ENCODE measurements at places on chromosomes 3 and 15.
A peak's percentile ranks its signal among the peaks of the same experiment; 100 is the strongest.

DNA sequence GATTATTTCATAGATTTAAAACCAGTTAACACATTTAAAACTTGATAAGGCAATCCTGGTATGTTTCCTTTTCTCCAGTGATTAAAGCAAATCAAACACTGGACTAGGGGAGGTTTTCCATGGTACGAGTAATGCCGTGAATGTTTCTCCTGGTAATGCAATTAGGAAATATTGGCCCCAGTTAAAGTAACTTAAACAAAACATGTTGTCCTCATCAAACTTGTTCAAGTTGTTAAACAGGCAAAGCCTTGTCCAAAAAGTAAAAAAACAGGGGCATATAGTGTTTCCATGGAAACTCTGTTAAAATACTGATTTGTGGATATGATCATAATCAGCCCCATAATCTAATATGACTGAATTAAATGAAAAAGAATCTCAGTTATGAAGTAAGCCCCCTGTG lies 13.1 kb upstream of the LRTM1 start:
- DNase-seq: no peak

DNA sequence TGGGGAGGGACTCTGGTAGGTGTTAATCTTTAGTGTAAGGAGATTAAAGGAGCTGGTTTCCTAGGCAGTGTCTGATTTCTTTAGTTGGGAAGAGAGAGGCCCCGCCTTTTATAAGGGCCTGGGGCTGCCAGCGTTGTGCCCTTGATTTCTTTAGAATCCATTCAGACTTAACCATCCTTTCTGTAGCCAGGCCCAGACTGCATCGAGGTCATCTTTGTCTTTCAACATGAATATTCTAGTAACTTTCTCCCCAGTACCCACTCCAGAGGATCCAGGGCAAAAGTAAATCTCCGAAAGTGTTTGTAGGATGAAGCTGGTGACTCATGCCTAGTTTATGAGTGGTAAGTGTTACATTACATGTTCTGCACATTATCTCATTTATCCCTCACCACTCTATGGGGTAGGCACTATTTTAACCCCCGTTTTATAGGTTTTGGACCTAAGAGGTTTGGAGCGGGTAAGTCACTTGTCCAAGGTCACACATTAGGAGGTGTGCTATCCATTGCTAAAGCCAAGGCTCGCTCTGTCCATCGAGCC lies 11.8 kb upstream of the USP3 start:
- no peak for DNase-seq

- DNase-seq: no peak
Measured at GRCh38 chr3:112730210-112730609, 89.3 kb upstream of the CCDC80 start.

GRCh38 chr3:150970665-150971324 lies 1.7 kb downstream of the CLRN1 start:
- no peak for DNase-seq

DNA sequence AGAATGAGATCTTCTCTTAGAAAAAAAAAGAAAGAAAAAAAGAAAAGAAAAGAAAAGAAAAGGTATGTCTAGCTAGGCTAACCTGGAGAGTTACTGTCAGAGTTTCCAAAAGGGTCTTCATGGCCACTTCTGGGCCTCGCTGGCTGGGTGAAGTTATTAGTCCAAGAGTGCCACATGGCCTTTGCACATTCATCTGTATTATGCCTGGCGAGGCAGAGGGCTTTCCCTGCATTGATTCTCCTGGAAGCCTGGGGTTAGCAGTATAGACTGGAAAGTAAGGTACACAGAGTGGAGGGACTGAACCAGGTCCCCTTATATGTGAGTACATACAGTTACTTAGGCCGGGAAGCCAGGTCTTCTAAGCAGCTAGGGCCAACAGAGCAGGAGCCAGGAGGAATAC lies 54.8 kb upstream of the CGNL1 start:
- peak; percentile 21 for DNase-seq

GRCh38 chr3:158671821-158672214 lies 630 bp downstream of the LXN start:
- peak; percentile 47 for DNase-seq

GRCh38 chr3:167609156-167609555 lies 44.6 kb downstream of the WDR49 start:
- no peak for DNase-seq

- DNase-seq: no peak
Measured at GRCh38 chr15:60546744-60547143, 67.8 kb upstream of the ICE2 start.

DNA sequence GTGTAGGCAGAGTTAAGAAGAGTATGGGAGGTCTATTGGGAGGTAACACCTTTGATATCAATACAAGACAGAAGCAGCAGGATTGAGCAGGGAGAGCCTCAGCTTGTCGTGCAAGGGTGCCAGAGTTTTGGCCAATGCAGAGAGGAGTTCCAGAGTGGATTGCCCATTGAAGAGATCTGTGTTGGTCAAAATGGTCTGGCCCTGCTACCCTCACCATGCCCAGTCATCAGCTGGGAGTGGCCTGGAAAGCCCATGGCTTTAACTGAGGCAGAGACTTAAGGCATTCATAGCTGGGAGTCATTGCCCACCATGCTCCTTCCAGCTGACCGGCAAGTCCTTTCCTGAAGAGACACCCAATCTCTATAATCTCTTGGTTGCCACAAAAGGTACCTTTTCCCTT lies 271.3 kb downstream of the ABHD5 start:
- no peak for DNase-seq

GRCh38 chr3:152376351-152377183 lies 107.8 kb downstream of the MBNL1 start:
- peak; percentile 70 for DNase-seq

DNA sequence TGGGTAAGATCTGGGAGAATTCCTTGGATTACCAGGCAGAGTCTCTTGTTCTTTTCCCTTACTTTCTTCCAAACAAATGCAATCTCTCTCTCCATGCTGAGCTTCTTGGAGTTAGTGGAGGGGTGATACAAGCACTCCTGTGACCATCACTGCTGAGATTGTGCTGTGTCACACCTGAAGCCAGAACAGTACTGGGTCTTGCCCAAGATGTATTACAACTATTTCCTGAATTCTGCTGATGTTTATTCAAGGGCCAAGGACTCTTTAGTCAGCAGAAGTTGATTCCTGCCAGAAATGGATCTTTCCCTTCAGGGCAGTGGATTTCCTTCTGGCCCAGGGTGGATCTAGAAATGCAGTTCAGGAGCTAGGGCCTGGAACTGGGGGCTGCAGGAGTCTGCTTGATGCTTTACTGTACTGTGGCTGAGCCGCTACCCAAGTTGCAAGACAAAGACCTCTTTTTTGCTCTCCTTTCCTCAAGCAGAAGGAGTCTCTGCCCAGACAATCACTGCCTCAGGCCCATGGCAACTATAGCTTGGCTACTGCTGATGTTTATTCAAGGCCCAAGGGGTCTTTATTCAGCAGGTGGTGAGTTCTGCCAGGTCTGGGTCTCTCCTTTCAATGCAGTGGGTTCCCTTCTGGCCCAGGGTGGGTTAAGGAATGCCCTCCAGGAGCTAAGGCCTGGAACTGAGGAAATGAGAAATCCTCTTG lies 98.8 kb downstream of the SH3GL3 start:
- no peak for DNase-seq

DNA sequence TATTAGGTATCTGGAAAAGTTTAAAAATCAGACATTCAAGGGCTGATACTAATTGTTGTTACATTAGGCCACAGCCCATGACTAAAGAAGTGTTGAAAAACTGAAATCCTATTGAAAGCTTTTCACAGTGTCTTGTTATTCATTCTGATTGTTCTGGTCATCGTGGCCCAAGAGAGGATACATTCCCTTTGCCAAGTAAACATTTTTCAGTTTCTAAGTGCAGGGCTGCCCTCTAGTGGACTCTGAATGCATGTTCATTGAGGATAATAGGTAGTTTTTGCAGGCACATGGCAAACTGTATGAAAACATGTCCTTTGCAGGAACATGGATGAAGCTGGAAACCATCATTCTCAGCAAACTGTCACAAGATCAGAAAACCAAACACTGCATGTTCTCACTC lies 181.1 kb downstream of the MYRIP start:
- DNase-seq: peak; percentile 80

DNA sequence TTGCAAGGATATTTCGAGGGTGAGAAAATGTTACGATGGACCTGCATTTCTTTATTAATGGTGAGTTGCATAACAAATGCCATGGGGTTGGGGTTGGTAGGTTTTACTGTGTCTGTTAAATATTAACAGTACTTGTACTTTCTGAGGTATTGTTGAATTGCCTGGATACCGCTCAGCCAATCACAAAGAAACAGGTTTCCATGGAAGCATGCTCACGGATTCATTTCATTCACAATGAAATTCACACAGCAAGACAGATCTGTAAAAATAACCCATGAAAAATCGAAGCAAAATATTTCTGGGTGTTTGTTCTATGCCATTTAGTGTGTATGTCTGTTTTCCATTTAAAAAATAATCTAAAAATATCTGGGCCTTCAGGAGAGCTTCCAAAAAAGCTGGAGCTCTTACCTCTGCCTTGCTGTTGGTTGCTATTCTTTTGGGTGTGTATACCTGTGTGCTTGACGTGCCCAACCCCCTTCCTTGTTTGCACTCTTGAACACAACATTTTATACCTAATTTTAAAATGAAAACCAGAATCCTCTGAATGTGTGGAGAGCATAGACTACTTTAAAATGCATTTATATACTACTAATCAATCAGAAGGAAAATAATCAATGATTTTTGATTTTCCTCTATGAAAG lies 479.8 kb upstream of the TBL1XR1 start:
- DNase-seq: no peak

DNA sequence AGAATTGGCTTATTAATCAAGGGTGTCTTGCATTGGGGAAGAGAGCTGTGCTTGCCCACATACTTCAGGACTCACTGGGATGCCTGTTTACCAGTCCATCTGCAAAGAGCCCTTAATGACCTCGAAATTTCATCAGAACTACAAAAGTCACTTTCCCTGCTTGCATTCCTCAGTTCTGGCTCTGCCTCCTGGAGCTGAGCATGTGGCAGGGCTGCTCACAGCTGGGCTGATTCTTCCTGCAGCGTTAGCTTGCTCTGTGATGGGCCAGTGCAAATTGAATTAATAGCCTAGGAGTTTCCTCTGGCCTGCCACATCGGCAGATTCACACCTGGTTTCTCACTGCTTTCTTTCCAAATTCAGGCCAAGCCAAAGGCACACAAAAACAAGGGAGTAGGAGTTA lies 108.9 kb downstream of the DUT start:
- DNase-seq: no peak

- no peak for DNase-seq
Measured at GRCh38 chr3:127395663-127396355, 108.0 kb upstream of the PRR20G start.

- no peak for DNase-seq
Measured at GRCh38 chr15:69893863-69894262, 203.9 kb downstream of the TLE3 start.

DNA sequence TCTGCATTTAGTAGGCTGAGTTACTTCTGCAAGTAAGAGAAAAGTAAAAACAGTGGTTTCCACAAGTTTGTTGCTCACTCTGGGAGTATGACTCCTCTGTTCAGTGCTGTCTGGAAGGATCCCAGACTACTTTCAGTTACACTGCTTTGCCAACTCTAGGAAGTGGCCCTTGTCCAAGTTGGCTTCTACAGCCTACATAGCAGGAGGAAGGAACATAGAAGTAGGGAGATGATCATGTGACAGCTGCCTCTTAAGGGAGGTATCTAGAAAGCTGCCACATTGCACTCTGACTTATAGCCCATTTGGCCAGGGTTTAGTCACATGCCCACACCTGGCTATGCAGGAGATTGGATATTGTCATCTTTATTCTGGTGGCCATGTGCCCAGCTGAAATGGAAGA lies 298.1 kb downstream of the NSUN3 start:
- DNase-seq: no peak

GRCh38 chr3:73592154-73593144 lies 32.3 kb downstream of the PDZRN3 start:
- DNase-seq: no peak

DNA sequence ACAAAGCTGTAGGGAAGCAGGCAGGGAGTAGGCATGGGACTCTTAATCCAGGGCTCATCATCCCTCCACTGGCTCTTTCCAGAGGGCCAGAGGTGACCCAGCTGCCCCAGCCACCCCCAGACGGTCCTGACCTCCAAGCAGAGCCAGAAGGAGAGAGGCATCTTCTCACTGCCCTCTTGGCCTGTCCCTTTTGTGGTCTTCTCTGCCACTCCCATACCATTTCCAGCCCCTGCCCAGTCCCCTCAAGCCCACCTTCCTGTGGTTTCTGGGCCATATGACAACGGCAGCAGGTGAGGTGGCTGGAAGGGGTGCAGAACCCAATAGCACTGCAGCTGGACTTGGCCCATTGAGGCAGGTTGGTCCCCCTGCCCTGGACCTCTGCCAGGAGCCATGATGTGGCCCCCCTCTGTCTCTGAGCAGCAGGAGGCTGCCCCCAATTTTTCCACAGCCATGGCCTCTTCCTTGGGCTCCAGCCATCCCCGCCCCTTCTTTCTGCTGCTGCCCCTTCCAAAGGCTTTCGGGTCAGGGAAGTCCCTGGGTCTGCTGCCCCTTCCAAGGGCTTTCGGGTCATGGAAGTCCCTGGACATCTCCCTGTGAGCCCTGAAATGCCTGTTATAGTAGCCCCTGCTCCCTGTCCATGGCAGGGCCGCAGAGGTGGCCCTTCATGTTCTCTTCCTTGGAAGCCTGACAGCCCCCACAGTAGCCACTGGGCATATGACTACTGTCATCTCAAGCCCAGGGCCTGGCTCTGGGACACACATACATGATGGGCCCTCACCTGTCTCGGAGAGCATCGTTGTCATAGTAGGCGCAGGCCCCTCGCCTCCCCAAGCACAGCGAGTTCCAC lies 39.5 kb upstream of the RAB6B start:
- no peak for DNase-seq

GRCh38 chr15:89442671-89443307 lies 53.6 kb downstream of the RHCG start:
- DNase-seq: peak; percentile 79

DNA sequence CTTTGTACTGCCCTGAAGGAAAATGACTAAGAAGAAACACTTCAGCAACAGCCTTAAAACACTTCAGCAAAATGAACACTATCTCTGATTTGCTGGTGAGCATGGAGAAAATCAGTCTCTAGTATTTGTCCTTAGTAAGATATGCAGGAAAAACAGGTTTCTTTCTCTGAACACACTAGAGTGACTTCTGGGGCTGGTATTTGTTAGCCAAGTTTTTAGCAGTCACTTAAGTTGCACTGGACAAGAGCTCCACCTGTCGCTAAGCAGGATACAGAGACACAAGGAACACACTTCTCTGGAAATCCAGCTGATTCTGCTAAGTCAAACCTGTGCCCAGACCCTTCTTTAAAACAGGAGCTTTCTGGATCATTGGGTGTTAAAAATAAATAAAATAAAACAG lies 65.3 kb downstream of the CHAC1 start:
- peak; percentile 27 for DNase-seq

- no peak for DNase-seq
Measured at GRCh38 chr3:197828-198491, 1.4 kb downstream of the CHL1 start.

GRCh38 chr3:192819001-192819569 lies 91.7 kb upstream of the FGF12 start:
- no peak for DNase-seq

- no peak for DNase-seq
Measured at GRCh38 chr15:39884351-39884750, 35.7 kb downstream of the GPR176 start.

- DNase-seq: no peak
Measured at GRCh38 chr3:62768896-62769295, 106.3 kb downstream of the CADPS start.

Measured in hematopoietic multipotent progenitor cell treated with erythropoietin and hydrocortisone succinate and interleukin-3 and kit ligand, for 6 days (in vitro differentiated cells).